ENCODE measurements at places on chromosomes 12 and 14. TPM values are rescaled to one million over a fixed set of nuclear protein-coding genes. Genes with fewer than 3 reads are reported as not detected.

WNT1 gene
- not detected for total RNA-seq

NTS gene
- not detected for total RNA-seq

PPP1R12A gene
- 204 TPM for total RNA-seq

HEBP1 gene
- total RNA-seq, result 14.7 TPM

DNA sequence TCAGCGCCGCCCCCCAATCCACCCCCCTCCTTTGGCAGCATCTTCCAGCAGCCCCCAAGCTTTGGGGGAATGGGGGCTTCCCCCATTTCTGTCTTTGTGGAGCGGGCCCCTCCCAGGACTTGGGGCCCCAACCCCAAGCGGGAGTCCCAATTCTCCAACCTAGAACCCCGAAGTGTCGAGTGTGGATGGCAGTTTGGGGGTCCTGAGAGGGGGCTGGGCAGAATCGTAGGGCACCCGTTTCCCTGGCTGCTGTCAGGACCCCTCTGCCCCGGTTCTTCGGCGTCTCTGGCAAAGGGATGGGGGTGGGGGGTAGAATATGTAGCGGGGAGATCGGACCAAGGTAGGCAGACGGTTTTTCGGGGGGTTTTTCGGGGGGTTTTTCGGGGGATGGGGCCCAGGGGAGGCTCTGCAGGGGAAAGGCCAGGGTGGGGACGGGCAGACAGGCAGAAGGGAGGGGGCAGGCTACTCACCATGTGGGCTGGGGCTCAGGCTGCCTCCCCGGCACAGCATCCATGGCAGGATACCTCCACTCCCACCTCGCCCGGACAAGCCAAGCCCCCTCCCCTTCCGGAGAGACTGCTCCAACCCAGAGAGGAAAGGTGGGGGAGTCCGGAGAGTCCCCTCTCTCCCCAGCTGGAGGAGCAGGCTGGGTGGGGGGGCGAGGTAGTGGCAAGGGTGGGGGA, 739 bp downstream of the JPH4 start:
- DNase-seq, result no peak

GRCh38 chr12:114272071-114272470, 133.9 kb downstream of the TBX5 start:
- DNase-seq, result no peak

All from IMR-90 (cell line).